ENCODE measurements at places on chromosomes 1 and 21.

DNA sequence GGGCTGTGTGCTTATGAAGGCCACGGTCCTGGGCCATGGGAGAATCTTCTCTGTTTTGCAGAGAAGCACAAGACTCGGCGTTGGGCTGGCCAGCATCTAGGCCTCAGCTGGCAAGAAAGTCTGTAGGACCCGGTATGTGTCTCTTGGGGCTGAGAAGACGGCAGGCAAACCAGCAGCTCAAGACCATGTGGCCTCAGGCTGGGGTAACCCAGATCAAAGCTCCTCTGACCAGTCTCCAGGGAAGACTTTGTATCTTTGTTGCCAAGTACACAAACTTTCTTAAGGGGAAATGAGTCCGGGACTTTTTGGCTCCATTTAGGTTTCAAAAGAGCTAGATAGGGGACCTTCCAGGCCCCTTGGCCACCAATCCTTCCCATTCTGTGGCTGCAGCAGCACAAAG is 60.1 kb downstream of the PTP4A2 start:
- DNase-seq = peak; percentile 68

- no peak for DNase-seq
Observed at GRCh38 chr1:84619383-84620102, 45.3 kb upstream of the CTBS start.

DNA sequence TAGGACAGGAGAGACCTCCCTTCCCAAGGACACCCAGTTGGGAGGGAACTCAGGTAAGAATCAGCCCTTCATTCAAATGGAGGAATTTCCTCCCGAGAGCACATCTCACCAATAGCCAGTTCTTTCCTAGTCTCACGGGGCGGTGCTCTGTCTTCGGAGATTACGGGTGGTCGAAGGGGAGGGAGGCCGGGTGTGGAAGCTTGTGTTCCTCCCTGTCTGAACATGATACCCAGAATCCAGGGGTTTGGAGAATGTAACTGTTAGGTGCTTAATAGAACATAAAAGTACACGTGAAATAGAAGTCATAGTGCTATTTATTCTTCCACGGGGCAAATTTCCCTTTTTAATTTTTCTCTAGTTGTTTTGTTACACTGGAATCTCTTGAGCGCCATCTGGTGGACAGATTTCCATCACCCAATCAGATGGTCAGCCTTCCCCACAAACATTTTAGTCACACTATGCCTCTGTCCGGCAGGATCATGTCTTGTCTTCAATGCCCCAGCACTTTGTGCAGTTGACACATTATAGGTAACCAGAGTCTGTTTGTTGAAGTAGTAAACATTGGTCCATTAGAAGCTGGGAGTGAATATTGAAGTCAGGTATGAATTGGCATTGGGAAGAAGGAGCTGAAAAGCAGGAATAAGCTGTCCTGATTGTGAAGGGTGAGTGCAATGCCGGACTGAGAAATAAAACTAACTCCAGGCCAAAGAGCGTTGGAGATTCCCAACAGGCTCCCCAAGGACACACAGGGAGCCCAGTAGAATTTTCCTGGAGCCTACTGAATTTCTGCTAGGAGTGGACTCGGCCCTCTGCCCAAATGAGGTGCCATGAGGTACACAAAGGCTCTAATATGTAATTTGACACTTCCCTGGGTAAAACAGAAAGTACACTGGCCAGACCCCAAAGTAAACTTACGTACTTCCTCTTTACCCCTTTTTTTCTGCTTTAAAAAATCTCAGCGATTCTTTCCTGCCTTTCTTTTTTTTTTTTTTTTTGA is 27.6 kb upstream of the ZNF697 start:
- DNase-seq = peak; percentile 90

DNA sequence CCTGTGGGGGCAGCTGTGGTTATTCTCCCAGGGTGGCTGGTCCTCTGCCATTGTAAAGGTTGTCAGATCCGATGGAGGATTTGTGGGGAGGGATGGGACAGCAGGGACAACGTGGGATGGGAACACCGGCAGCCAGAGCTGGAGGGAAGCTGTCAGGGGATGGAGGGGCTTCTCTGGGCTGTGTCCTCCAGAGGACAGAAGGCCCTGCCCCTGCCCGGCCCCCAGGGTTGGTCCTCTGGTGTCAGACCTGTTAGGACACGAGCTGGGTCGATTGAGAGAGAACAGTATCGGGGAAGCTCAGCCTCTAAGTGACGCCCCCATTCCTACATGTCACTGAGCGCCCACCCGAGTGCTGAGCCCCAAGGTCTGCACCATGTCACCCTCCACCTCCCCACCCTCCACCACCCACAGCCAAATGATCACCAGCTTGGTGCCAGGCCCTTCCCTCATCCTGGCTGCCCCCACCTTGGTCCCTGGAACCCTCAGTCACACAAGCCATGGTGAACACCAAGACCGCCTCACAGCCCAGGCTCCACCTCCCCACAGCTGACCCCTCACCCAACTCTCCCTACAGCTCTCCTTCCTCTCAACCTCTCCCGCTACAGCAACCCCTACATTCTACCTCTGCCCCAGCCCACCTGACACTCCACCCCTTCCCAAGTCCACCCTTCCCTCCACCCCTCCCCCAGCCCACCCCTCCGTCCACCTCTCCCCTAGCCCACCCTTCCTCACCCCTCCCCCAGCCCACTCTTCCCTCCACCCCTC is 244.4 kb downstream of the MATN1 start:
- DNase-seq = no peak

DNA sequence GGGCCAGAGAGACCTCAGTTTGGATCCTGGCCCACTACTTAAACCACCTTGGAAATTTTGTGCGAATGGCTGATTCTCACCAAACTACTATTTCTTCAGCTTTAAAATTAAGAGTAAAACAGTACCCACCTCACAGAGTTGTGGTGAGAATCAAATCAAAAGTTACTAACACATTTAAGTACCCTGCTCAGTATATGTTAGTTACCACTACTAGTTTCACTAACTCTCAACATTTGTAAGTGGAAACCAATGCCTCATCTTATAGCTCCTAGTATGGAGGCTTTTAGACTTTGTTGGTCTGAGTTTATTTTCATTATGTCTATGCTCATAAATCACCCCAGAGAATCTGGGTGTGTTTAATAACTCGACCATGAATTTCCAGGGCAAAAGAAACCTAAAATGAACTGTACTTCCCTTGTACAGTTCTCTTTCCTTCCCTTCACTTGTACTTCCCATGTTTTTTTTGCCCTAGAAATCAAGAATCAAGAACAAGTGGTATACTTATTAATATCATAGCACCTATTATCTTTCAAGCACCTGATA is 11.6 kb upstream of the SERBP1 start:
- DNase-seq = no peak

DNA sequence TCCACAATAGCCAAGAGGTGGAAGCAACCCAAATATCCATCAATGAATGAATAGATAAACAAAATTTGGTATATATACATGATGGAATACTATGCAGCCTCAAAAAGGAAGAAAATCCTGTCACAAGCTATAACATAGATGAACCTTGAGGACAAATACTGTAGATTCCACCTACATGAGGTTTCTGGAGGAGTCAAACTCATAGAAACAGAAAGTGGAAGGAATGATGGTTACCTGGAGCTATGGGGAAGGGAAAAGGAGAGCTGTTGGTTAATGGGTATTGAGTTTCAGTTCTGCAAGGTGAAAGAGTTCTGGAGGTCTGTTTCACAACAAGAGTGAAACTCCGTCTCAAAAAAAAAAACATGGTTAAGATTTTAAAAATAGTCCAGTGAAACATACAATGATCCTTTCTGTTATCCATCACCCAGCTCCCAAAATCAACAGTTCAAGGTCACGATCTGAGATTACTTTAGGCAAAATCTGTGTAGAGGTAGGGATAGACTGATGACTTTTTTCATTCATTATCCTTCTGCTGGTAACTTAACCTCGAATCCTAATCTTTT is 80.8 kb upstream of the HNRNPU start:
- DNase-seq = peak; percentile 85

GRCh38 chr1:31671561-31672201 is 27.0 kb upstream of the PEF1 start:
- DNase-seq = no peak

- no peak for DNase-seq
Observed at GRCh38 chr1:98177751-98178150, 256.9 kb upstream of the DPYD start.

- peak; percentile 62 for DNase-seq
Observed at GRCh38 chr1:47710329-47711071, 272.7 kb downstream of the FOXD2 start.

DNA sequence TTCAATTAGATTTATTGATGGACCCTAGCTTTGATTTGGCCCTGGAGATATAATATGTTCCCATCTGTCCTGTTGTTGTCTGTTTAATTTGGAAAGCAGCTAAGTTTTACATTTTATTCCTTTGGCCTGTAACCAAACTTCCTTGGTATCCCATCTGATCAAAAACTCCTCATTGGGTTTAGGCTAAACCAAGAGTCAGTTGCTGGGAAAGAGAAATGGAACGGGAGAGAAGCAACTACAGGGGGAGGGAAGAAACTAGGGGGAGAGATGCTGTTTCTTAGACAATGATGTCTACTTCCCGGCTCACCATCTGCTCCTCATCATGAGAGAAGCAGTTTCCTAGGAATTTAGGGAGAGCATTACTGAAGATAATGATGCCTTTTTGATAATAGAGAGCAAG is 141.8 kb downstream of the SYT2 start:
- no peak for DNase-seq

DNA sequence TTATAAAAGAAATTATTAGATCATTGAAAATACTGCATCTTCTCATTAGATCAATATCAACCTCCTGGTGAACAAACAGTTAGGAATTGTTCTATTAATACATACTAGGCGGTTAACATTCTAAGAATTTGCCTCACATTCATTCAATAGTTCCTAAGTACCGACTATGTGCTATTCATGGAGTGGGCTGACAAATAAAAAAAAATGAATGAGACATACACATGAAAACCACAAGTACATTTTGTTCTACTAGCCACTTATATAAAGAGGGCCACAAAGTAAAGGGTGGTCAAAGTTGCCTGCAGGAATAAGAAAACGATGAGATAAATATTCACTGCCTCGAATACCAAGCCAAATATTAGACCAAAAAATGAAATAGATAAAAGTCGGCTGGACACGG is 294.4 kb downstream of the SDCCAG8 start:
- DNase-seq = no peak

DNA sequence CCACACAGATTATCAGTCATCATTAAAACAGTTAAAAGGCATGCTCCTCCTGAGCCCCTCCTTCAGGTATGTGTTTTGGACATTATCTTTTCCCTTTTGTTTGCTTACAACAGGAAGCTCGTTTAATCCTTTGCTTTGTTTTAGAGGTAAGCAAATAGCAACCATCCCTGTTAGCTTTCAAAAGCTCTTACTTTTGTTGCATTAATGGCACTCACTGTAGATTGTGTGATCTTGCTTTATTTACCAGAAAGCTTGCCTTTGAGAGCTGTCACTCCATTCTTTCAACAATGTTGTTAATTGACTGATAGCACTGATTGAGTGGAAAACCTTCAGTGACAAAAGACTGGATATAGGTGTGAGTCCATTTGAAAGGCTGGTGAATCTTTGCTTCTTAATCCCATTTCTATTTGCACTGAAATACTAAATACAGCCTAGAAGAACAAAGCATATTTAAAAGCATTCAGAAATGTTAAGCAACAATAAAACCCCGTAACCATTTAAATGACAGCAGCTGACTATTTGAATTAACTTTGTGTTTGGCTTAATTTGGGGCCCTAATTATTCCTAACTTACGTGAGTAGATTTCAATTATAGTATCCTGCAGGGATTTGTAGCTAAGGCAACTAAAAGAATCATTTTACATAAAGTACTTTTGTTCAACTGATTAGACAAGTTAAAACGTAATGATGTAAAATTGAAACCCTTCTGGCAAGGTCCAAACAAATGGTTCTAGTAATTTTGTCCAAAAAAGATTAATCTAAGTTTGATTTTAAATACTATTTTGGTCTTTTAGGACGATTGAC is 48.3 kb downstream of the ADGRL2 start:
- DNase-seq = no peak

- no peak for DNase-seq
Observed at GRCh38 chr1:15236746-15237145, 10.3 kb upstream of the FHAD1 start.

- no peak for DNase-seq
Observed at GRCh38 chr1:85330214-85330631, 53.8 kb upstream of the BCL10 start.

DNA sequence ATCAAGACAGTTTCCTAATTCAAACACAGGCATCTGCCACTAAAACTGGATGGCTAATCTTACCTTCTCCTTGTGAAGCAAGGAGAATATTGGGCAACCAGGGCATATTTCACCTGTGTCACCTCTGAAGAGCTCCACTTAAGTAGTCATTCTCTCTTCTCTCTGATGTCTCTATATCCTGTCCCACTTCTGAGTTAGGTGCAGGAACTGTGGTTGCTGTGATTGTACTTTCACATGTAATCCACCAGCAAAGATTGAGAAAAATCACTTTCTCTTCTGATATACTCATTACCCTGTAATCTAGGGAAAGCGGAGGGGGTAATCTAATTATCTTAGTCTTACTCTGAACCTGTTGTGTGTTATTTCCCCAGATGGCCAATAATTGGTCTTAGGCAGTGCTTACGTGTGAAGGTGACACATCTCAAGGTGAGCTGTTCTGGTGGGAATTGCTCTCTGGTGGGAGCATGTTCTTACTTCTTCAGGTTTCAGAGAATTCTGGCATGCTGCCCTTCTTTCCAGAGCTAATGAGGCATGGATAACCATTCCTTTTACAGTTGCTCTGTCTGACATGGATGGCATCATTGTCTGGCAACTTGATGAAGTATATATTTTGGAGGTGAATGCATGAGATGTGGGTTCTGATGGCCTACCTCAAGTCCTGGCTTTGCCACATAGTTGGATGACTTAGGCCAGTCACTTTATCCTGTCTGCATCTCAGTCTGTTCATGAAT is 12.0 kb downstream of the XCL2 start:
- DNase-seq = no peak

DNA sequence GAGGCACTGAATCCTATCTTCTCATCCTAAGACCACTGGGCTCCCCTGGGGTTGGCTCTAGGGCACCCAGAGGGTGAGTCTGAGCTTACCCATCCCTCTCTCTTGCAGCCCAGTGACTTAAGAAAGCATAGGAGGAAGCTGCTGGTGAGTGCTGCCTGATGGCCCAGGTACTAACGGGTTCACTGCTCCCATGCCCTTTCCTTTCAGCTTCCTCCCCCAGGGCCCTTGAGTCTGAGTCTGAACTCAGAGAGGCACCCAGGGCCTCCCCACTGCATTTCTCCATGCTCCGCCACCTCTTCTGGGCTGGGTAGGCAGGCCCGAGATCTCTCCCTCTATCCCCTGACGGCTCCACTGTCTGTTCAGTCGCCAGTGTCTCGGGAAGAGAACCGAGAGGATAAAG is 29.7 kb downstream of the PPFIA4 start:
- no peak for DNase-seq

DNA sequence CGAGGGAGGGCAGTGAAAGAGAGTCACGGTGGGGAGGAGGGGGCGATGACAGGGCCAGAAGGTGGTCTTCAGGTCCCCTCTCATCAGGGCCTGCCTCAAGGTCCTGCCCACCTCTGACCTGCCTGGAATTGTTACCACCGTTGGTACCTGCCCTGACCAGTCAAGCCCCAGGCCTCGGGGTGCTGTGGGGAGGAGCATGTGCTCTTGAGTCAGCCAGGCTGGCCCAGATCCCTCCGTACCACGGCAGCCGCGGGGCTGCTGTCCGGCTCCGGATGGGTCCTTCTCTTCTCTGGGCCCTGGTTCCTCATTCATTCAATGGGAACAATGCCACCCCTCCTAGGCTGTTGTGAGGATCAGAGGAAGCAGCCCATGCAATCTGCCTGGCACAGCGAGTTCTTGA is 22.0 kb downstream of the SERINC2 start:
- no peak for DNase-seq

- DNase-seq = no peak
Observed at GRCh38 chr1:203142124-203142523, 14.6 kb downstream of the ADORA1 start.
